Skin of body (tissue), 3 donors: ENCODE measurements at places on chromosomes 16 and 17. TPM values are rescaled to one million over a fixed set of nuclear protein-coding genes. Genes with fewer than 3 reads are reported as not detected.

DNA sequence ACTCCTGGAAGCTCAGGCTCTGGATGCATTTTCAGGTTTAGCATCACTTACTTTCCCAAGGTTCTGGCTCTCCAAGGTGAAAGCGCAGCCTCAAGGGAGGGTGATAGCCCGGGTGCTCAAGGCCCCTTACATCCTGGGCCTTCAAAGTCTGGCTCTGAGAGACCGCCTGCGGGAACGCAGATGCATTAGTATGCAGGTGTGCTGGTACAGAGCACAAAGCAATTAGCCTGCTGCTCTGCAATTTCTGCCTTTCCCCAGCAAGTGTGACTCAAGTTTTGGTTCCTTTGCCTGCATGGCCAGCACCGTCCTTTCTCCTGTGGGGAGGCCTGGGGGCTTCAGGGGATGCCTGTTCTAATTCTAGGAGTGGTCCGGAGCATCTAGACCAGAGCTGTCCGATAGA lies 116.2 kb downstream of the AATF start:
- no peak for DNase-seq

GRCh38 chr17:21131137-21131536 lies 4.4 kb downstream of the DHRS7B start:
- DNase-seq, result no peak

- DNase-seq, result no peak
Measured at GRCh38 chr16:369866-370436, 387 bp downstream of the MRPL28 start.

GRCh38 chr17:64413513-64413912 lies 22.9 kb upstream of the PECAM1 start:
- DNase-seq, result no peak

DNA sequence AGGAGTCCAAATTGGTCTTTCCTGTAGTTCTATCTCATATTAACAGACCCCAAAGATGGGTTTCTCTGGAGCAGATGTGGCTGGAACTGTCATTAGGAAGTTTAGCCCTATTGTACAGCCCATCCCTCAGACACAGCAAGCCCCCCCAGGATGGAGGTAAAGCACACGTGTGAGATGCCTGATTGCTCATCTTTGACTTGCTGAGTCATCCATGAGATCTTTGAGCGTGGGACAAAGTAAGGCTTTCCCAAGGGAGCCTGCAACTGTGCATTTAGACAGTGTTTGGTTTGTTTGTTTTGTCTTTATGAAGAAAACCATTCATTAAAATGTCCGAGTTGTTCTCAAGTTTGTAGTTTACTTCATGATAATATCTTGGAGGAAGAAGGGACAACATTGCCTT lies 145.3 kb upstream of the CDH13 start:
- DNase-seq, result no peak

The ABCC12 gene
- total RNA-seq, result 0.10 TPM

GRCh38 chr17:15031975-15032374 lies 233.2 kb downstream of the PMP22 start:
- no peak for DNase-seq

The CCDC144A gene
- total RNA-seq, result 1.7 TPM

The SRCAP gene
- 17.1 TPM for total RNA-seq

- DNase-seq, result no peak
Measured at GRCh38 chr16:75628351-75628750, 5.3 kb upstream of the ADAT1 start.
